ENCODE measurements at places on chromosomes 6 and 20.
A peak's percentile ranks its signal among the peaks of the same experiment; 100 is the strongest.

DNA sequence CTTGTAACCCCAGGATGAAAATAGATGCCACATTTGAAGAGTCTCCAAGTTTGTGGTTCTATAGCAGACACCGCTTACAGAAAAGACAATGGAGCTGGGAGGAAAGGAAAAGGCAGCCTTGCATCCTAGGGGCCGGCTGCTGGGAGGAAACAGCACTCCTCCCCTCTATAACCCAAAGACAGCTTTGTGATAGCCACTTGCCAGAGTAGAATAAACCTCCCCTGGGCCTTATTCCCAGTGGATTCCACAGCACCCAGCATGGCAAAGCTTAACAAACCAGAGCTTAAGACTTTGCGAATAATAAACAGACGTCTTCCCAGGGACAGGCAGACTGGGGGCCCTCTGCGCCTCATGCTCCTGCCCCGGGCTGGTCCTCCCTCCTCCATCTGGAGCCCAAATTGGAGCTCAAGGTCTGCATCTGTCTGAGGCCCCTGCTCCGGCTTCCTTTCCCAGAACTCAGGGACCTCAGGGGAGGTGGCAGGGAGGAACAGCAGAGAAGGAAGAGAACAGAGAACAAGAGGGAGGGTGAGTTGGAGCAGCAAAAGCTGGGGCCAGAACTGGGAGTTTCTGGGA is 8.8 kb upstream of the TAF8 start:
- DNase-seq, result no peak

GRCh38 chr6:41066867-41067304 is 5.3 kb downstream of the OARD1 start:
- peak; percentile 37 for DNase-seq

DNA sequence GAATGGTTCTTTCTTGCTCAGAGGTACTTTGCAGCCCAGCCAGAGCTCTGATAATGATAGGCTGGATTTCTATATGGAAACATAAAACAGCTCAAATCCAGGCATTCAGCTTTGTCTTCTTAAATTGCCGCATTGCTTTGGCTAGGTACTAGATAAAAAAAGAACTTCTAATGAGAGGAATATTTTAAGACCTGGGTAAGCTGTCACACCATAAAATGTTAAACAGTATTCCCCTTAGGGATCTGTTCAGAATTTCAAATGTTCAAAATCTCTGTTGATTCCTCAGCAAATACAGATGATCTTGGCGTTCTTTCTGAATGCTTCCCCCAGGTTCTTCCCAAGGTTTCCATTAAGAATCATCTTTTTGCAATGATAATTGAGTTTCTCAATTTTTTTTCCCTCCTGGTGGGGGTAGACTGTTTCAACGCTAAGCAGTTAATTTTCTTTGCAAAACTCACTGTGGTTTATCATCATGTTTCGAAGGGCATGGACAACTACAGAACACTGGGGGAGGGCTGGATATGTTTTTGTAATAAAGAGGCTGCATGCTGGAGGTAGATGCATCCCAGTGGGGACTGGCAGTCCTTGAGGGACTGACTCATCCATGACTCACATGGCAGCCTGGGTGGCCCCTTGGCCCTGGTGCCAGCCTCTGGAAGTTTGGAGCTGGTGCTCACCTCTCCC is 31.0 kb downstream of the TIAM2 start:
- no peak for DNase-seq

DNA sequence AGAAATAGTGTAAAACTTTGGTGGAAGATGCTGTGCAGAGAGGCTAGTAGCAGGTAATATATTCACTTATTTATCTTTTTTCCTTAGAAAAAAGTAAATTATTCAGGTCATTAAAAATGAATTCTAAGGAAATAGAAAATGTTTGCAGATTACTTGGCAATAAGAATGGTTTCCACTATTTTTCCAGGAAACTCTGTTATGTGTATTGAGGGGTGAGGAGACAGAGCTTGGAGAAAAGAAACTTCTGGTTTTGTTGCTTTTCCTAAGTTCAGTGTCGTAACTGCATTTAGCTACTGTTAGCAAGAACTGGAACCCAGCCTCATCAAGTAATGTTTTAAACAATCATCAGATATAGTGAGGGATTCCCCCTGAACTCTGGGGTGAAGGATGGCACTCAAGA is 79.2 kb upstream of the SMLR1 start:
- no peak for DNase-seq

GRCh38 chr6:73964241-73964854 is 268.3 kb downstream of the CD109 start:
- DNase-seq, result no peak

DNA sequence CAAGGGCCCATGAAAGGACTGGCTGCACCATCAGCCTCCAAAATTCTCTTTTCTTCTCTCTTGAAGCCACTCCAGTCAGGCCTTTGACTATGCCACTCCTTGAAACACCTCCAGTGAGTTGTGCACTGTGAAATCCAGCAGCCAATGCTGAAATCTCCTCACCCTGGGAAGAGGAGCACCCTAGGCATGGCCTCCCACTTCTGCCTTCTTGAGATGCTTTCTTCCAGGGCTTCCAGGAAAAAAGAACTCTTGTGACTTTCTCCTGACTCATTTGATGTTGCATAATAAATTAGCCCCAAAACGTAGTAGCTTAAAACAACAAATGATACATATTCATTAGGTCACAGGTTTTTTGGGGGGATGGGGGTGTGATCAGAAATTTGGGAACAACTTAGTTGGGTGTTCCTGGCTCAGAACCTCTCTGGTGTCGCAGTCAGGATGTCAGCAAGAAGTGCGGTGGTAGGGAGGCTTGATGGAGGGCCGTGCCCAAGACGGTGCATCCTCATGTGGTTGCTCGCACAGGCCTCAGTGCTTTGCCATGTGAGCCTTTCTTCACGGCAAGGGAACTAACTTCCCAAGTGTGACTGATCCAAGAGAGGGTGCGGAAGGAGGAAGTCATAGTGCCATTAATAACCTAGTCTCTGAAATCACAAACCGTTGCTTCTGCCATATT is 12.1 kb downstream of the NCR2 start:
- no peak for DNase-seq

GRCh38 chr20:13337090-13337784 is 116.2 kb downstream of the ISM1 start:
- DNase-seq, result no peak

GRCh38 chr6:63787021-63787420 is 151.4 kb downstream of the PHF3 start:
- no peak for DNase-seq

DNA sequence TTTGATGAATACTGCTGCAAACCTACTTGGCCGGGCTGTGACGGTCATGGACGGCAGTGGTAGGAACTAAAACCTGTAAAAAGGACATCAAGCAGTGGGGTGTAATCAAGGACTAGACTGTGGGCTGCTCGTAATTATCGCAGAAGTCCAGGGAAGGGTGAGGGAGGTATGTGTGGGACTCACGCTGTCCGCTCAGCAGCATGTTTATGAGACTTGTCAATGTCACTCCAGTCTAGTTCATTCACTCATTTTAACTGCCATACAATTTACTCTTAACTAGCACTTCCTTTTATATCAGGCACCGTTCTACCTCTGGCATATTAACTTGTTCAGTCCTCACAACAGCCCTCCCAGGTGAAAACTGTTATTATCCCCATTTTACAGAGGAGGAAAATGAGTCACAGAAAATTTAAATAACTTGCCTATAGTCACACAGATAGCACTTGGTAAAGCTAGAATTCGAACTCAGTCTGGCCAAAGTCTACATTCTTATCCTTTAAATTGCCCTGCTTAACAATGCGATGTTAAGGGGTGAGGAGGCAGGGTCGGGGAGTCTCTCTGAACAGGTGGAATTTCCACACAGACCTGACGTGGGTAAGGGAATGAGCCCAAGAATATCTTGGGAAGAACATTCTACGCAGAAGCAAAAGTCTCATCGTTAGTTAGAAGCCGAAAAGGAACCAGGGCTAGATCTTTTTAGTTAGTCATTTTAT is 4.1 kb downstream of the PNPLA1 start:
- no peak for DNase-seq

GRCh38 chr6:167665698-167666330 is 160.9 kb upstream of the AFDN start:
- DNase-seq, result no peak

DNA sequence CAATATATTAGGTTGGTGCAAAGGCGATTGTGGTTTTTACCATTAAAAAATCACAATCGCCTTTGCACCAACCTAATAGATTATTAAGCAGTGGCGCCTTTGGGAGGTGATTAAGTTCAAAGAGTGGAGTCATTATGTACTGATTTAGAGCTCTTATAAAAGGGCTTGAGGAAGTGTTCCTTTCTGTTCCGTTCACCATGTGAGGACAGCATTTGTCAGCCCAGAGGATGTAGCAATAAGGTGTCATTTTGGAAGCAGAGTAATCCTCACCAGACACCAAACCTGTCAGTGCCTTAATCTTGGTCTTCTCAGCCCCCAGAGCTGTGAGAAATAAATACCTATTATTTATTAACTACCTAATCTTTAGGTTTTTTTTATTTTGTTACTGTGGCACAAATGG is 542.1 kb upstream of the MAN1A1 start:
- DNase-seq, result no peak

DNA sequence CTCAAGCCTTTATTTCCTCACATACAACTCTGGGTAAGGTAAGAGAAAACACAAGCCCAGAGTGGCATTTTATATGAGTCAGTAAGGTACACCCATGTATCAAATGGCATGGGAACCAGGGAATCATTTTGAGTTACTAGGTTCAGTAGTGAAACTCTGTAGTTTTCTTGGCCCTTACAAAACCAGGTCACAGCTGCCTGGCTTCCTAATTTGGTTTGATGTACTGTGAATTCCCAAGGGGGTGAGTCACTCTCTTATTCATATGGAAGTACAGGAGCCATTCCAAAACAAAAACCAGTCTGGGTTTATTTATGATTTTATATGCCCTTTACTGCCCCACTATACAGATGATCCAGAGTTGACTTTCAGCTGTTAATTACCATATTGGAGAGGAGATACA is 70.7 kb downstream of the PDE7B start:
- DNase-seq, result no peak

DNA sequence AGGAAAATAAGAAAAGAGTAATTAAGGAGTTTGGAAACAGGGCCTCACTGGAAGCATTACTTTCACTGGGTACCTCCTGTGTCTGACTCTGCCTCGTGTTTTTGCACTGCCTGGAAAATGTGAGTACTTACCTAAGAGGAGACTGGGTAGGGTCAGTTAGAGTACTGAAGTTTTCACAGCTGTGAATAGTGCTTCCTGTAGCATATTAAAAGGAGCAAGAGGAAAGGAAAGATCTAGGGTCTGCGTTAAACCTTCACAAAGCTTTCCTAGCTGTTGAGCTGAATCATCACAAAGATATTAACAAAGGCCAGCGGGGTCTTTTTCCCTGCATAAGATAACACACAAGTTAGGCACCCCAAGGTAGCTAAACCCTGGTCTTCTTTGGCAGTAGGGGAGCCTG is 82.3 kb downstream of the MLIP start:
- no peak for DNase-seq

- no peak for DNase-seq
These were observed 11.8 kb upstream of the MAP1LC3A start for GRCh38 chr20:34546751-34547181.
